Upper lobe of left lung (tissue), 6 donors: ENCODE measurements at places on chromosomes 2 and 18. TPM values are rescaled to one million over a fixed set of nuclear protein-coding genes. Genes with fewer than 3 reads are reported as not detected.

Gene GDF7
- 0.30 TPM for total RNA-seq

DNA sequence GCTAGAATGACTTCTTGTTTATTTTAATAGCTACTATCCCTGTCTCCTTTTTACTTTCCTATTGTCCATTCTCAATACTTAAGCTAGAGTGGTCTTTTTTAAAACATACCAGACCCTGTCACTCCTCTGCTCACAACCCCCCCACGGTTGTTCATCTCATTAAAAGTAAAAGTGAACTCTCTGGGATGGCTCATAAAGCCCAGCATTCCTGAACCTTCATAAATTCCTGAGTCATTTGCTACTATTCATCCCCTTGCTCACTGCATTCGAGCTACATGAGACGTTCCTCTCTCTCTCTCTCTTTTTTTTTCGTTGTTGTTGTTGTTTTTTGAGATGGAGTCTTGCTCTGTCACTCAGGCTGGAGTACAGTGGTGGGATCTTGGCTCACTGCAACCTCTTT lies 148.7 kb upstream of the DSEL start:
- no peaks in the 10 kb centered on the region for H3K36me3 ChIP-seq
- no peak overlapping the region for H3K4me3 ChIP-seq
- no peaks in the 10 kb centered on the region for H3K4me1 ChIP-seq
- no peaks in the 10 kb centered on the region for H3K27me3 ChIP-seq
- H3K27ac ChIP-seq = no peak overlapping the region

- H3K4me1 ChIP-seq = no peaks in the 10 kb centered on the region
- no peaks in the 10 kb centered on the region for H3K27me3 ChIP-seq
- DNase-seq = no peak
- H3K27ac ChIP-seq = no peak overlapping the region
Observed at GRCh38 chr18:41933778-41934177, 21.3 kb upstream of the PIK3C3 start.

DNA sequence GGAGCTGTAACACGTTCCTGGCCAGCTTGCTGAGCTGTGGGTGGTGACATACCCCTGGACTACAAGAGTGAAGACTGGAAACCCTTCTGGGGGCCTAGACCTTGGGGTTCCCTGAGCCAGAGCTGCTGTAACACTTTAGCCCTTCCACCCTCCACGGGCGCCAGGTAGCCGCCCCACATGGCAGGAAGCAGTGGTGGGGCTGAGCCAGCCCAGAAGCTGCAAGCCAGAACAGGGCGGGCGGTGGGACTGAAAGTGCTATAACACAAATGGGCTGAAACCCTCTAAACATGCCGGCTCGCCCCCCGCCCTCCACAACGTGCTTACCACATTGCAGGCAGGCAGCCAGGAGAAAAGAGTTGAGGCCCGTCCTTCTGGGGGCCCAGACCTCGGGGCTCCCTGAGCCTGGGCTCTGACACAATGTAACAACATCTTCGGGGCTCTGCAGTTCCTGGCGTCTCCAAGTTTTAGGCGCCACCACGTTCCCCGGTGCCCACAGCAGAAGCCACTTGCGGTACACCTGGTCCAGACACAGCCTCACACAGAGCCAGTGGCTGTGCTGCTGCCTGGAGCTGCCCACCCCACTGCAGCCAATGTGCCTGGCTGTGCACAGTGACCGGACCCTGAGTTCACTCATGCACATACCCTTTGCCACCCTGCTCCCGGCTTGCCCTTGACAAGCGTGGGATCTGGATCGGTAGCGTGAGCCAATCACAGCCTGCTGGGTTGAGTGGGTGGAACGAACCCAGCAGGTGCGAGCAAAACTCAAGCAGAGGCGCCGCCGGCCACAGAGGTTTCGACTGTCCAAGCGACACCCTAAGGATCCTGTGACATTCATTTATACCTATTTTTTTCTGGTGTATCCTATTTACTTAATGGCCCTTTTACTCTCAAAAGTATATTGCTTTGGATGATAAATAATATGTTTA lies 127.4 kb upstream of the FHL2 start:
- no peaks in the 10 kb centered on the region for H3K27me3 ChIP-seq
- H3K36me3 ChIP-seq = no peaks in the 10 kb centered on the region

DNA sequence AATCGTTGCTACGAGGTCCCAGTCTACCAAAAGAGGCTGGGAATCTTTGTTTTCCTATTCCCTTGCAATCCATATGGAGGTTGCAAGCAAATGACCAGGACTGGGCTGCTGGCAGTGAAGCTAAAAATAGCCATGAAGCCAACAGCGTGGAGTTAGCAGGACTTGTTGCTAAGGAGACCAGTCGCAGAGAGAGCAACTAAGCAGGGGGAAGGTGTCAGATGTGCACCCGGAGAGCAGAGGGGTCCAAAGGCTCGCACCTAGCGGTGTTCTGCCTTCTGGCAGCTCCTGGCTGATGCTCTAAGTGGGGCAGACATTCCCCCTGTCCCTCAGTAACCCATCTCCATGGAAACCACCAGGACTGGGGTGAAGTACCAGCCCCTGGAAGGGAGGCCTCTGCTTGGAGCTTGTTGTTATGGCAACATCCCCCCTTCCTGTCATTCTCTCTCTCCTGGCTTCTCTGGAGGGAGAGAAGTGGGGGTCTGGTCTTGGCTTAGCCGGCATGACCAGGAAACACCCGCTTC lies 84.6 kb downstream of the DNMT3A start:
- H3K4me3 ChIP-seq = no peak overlapping the region
- H3K36me3 ChIP-seq = no peaks in the 10 kb centered on the region
- H3K27me3 ChIP-seq = no peaks in the 10 kb centered on the region
- no peak for DNase-seq
- peaks cover 11% of the 10 kb centered on the region for H3K4me1 ChIP-seq

GRCh38 chr2:113806217-113806913 lies 49.9 kb upstream of the SLC35F5 start:
- H3K4me1 ChIP-seq = no peaks in the 10 kb centered on the region
- H3K36me3 ChIP-seq = no peaks in the 10 kb centered on the region
- H3K4me3 ChIP-seq = no peak overlapping the region
- no peak for DNase-seq
- H3K27me3 ChIP-seq = no peaks in the 10 kb centered on the region
- H3K27ac ChIP-seq = no peak overlapping the region

- no peak overlapping the region for H3K4me3 ChIP-seq
- no peak overlapping the region for H3K27ac ChIP-seq
- no peak for DNase-seq
- H3K4me1 ChIP-seq = no peaks in the 10 kb centered on the region
- no peaks in the 10 kb centered on the region for H3K36me3 ChIP-seq
- no peaks in the 10 kb centered on the region for H3K27me3 ChIP-seq
Observed at GRCh38 chr2:133167990-133168389, 400.3 kb downstream of the NCKAP5 start.

- no peak overlapping the region for H3K27ac ChIP-seq
- no peaks in the 10 kb centered on the region for H3K27me3 ChIP-seq
- no peaks in the 10 kb centered on the region for H3K36me3 ChIP-seq
- no peak for DNase-seq
Observed at GRCh38 chr2:204133476-204133875, 196.9 kb downstream of the ICOS start.

GRCh38 chr2:54845514-54845913 lies 122.1 kb downstream of the EML6 start:
- H3K27ac ChIP-seq = no peak overlapping the region
- no peaks in the 10 kb centered on the region for H3K36me3 ChIP-seq
- DNase-seq = no peak
- no peak overlapping the region for H3K4me3 ChIP-seq
- H3K4me1 ChIP-seq = no peaks in the 10 kb centered on the region
- no peaks in the 10 kb centered on the region for H3K27me3 ChIP-seq
